ENCODE measurements at places on chromosomes 16 and 17.
A peak's percentile ranks its signal among the peaks of the same experiment; 100 is the strongest.

DNA sequence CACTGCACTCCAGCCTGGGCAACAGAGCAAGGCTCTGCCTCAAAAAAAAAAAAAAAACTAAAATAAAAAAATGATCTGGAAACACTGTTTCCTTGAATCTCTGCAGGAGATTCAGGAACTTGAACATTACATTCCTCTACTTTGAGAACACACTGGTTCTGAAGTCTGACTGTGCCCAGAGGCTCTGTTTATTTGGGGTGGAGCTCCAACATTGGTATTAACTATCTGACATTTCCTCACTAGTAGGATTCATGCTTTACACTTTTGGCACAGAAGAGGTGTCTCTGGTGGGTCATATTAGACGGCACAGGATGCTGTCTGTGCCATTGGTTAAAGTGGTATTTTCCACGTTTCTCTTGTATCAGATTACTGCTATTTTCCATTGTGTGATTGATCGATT is 10.4 kb downstream of the SULT1A2 start:
- no peak for DNase-seq

DNA sequence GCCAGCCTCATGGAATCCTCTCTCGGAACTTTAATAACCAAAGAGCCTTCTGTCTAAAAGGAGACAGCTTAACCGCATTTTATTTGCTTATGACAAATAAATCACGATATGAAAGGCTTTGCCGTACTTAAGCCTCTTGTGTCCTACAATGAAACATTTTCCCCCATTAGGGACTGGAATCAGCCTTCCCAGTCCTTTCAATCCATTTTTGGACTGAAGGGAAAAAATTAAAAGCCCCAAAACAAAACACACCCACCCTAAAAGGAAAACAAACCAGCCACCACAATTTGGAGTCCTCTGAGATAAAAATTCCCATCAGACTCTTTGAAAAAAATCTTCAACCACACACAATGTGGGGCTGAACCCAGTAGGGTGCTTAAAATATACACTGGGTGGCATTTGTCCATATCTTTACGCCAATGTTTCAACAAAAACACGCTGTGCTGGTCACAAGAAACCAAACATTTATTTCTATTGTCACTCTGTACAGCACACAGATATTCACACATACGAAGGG is 3.0 kb downstream of the HOXB4 start:
- DNase-seq = no peak

GRCh38 chr17:50467114-50467854 is 1.4 kb downstream of the CHAD start:
- DNase-seq = no peak

GRCh38 chr16:1787322-1788094 is 4.7 kb downstream of the NUBP2 start:
- no peak for DNase-seq

GRCh38 chr17:60362329-60362728 is 29.6 kb downstream of the USP32 start:
- DNase-seq = no peak

GRCh38 chr17:40499551-40500189 is 1.8 kb downstream of the TNS4 start:
- DNase-seq = no peak

GRCh38 chr17:42578282-42578869 is 847 bp upstream of the PSMC3IP start:
- DNase-seq = peak; percentile 69

DNA sequence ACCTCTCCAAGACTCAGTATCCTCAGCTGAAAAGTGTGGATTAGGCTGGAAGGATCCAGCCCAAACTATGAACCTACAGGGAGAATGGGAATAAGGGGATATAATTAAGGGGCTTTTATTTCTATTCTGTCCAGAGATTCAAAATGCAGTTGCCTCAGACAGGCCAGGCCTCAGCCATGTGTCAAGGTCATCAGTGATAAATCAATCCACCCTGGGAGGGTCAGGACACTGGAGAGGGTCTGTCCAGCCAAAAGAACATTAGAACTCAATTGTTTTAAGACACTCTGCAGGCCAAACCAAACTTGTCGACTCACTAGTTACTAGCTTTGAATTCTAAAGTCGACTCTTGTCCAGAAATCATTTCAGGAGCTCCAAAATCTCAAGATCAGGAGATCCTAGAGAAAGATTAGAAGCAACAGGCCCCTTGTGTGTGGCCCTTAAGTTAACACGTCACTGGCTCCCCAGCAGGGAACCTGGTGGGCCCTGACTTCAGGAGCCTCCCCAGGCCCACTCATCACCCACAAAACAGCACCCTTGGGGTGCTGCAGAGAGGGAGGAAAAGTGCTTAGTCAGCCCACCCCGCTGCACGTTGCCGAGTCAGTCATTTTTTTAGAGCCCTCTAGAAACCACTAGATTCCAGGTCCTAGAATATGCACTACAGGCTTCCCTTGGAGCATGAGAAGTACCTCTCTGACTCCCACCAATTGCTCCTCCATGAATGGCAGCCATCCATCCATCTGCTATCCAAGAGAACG is 156.8 kb downstream of the XYLT1 start:
- no peak for DNase-seq

GRCh38 chr17:79214459-79214858 is 139.8 kb downstream of the ENGASE start:
- no peak for DNase-seq

DNA sequence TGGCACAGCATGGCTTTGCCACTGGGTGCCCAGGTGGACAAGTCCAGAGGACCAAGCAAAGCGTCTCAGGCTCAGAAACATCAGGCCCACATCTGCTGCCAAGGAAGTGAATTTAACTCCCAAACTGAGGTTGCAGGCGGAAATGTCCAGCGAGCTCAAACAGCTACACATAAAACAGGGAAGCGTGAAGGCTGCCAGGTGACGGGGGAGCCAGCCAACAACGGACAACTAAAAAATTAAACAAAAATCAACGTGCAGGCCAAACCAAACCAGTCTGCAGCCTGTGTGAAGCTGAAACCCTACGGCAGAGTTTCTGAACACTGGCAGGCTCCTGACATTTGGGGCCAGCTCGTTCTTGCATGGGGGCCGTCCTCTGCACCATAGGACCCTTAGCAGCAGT is 2.5 kb downstream of the TK1 start:
- no peak for DNase-seq

DNA sequence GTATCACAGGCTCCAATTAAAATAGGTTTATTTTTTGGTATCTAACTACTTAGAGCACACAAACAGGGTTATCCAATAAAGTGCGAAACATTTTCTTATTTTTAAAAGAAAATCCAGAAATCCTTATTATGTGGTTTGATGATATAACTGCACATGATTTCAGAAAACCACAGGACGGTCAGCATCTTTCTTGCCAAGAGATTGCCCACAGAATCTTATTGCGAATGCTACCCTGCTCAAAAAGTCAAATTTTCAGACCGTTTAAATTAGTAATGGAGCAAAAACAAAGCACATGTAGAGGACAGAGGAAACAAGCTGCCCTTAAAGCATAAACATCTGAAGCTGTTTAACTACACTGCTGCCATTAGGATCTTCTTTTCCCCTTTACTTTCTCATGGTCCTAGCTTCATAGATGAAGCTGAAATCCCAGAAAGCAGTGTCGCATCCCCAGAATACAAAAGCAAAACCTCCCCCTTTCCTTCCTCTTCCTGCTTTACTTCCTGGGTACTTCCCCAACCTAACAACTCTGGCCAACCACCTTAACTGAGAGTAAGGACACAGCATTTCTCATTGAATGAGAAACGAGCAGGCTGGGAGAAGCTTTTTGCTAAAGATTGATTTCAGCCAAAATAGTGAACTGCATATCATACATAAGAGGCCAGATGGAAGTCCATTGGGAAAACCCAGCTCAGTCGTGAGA is 43.7 kb downstream of the CMTM4 start:
- no peak for DNase-seq

- no peak for DNase-seq
These were observed 6.8 kb downstream of the NACA2 start for GRCh38 chr17:61584266-61584665.

DNA sequence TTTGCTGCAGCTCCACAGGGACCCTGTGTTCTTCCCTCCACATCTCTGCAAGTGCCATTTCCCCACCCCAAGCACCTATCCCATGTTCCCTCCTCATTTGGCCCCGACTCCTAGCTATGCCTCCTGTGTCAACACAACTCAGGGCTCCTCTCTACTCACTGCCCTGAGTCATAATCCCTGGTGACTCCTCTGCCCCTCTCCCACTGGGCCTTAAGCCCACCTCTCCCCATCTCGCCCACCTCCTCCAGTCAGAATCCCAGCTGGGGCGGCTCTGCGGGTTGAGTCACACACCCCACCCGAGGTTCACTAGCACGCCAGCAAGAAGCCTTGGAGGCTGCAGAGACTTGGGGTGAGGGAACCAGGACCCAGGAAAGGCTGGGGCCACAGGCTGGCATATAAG is 346.2 kb downstream of the FOXL1 start:
- DNase-seq = no peak

DNA sequence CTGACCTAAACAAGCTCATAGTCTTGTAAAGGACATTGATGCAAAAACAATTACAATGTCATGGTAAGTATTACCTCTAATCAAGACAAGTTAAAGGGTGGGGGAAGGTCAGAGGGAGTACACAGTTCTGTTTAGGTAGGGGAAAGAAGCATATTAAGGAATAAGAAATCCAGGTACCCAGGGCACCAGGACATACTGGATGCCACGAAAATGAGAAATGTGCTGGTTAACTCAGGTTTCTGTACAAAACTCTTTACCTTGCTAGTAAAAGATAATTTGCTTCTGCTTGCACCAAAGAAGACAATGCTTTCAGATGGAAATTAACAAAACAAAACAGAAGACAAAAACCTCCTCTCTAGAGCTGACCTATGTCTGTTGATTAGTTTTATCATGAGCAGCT is 70.7 kb upstream of the MED13 start:
- DNase-seq = no peak

- DNase-seq = peak; percentile 98
These were observed at the start of gene INPP5K for GRCh38 chr17:1516388-1517161. INPP5K (minus strand) TSS chr17:1516612; CDS start chr17:1516499, 113 bp downstream.

DNA sequence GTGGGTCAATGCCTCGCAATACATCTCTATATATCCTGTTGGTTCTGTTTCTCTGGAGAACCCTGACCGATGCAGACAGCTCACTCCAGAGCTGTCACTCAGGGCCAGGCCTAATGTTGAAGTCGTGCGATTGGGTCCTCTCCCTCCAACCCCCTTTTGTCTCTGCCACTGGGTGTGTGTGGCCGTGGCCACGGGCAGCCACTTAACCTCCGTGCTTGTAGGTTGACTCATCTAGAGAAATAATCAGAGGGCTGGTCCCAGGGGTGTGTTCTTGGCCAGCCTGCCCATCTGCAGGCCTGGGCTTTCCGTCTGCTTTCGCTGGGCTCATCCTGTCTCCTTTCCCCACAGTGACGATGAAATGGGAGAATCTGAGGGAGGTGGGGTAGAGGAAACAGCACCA is 7.4 kb downstream of the ADAD2 start:
- no peak for DNase-seq

- DNase-seq = no peak
These were observed 459.8 kb downstream of the PMP22 start for GRCh38 chr17:14805348-14805747.

DNA sequence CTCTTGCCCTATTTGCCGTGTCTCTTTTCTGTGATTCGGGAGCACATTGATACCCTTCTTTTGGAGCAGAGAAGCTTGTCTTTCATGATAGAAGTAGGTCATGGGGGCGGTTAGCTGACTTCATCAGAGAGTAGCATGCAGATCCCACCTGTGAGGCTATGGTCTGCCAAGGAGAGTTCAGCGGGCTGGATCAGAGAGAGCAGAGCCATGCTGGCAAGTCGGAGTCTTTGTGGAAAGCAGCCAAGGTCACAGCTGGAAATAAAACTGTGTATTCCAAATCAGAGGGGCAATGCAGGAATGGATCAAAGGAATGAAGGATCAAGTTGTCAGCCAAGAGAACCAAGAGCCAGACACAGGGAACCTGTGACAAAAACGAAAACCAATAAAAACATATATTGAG is 595.9 kb downstream of the WWOX start:
- no peak for DNase-seq

DNA sequence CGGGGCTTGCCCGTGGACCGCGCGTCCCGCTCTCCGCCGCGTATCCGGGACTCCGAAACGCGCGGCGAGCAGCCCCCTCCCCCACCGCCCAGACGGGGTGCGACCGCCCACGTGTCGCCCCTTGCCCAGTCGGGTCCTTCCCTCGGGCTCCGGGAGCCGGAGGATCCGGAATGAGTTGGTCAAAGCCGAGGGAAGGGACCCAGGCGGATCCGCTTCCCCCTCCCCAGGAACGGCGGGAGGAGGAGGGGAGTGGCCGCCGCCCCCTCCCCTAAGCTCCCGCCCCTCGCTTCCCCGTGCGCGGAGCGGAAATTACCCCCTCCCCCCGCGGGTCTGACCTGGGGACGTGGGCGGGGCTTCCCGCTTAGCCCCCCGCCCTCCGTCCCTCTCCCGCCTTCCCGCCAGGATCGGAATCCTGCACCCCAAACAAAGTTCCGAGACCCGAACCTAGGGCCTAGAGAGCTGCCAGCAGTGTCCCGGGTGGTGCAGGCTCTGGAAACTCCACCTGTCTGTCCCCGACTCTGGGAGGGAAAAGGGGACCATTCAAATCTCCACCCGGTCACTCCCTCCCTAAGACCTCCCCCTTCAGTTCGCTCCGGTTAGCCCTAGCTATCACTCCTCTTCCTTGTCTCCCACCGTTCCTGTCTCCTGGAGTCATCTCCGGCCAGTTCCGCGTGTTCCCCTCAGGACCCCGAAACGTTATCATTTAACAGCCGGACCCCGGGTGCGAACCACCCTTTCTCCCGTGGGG is 1.0 kb upstream of the IGF2BP1 start:
- DNase-seq = no peak

- no peak for DNase-seq
These were observed 74.6 kb upstream of the SOX9 start for GRCh38 chr17:72046178-72046577.

DNA sequence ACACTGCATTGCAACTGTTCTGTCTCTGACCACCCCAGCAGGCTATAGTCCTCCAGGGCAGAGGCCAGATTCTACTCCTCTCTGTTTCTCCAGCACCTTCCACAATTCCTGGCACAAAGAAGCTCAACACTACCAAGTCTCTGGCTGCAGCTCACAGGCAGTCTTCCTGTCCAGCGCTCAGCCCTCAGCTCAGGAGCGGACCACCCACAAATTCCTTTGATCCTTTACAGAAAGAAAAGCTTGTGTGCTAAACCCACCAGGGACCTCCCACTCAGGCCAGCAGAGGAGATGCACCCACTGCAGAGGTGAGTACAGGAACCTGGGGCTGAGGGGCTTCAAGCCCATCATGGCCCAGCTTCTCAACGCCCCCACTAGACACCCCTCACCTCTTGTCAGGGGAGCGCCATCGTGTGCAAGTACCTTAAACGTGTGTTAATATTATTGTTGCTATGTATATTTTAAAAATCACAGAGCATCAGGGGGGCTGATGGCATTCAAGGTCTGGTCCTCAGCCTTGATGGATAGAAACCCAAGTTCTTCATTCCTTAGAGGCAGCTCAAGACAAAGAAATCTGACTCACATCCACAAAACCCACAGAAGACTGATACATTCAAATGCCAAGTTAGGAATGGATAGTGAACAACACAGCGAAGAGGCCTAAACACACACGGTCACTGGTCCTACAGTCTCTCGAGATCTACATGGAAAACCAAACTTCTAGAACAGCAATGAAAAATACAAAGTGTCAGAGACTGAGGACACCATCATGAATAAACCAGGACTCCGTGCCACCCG is 8.4 kb downstream of the HSDL1 start:
- no peak for DNase-seq

All from GM19239 (cell line).